ENCODE measurements at places on chromosomes 5 and 9. TPM values are rescaled to one million over a fixed set of nuclear protein-coding genes. Genes with fewer than 3 reads are reported as not detected.

OTP gene
- not detected for total RNA-seq

PLCXD3 gene
- 0.80 TPM for total RNA-seq

OR1Q1 gene
- total RNA-seq = not detected

DNA sequence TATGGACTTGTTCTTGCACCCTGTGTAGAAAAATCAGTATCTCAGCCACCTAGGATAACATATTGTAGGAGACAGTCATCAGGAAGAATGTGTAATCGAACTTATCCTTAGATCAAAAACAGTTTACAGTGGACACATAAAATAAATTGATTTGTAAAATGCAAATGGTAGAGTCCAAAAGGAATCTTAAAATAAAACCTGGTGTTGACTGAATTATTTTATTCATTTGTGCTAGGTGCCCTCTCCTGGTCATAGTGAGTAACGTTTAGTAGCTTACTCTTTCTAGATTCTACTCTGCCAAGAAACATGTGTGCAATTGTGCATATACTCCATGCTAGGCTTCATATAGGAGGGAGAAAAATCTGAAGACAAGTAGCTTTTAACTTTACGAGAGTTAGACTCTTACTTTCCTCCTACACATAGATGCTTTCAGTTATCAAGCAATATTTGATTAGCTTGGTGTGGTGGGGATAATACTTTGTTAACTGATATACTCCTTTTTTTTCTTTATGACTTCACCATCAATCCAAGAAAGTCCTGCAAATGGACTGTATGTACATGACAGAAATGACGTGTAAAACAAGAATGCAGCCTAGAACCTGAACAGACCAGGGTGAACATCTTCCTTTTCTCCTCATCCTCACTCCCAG lies 23.7 kb upstream of the LOX start:
- DNase-seq = no peak
- no peaks in the 10 kb centered on the region for H3K27me3 ChIP-seq
- H3K4me3 ChIP-seq = no peak overlapping the region
- H3K4me1 ChIP-seq = no peaks in the 10 kb centered on the region

- no peak overlapping the region for H3K4me3 ChIP-seq
- H3K27me3 ChIP-seq = no peaks in the 10 kb centered on the region
Observed at GRCh38 chr5:117473165-117473564, 898.5 kb upstream of the SEMA6A start.

TIMD4 gene
- 2.8 TPM for total RNA-seq

CTSV gene
- 4.8 TPM for total RNA-seq

GRCh38 chr9:27945386-27945785 lies 372.1 kb upstream of the C9orf72 start:
- no peaks in the 10 kb centered on the region for H3K36me3 ChIP-seq
- H3K4me1 ChIP-seq = no peaks in the 10 kb centered on the region
- H3K4me3 ChIP-seq = no peak overlapping the region

P4HA2 gene
- 53.7 TPM for total RNA-seq

LMAN2 gene
- 185 TPM for total RNA-seq

SLC45A2 gene
- not detected for total RNA-seq

DNA sequence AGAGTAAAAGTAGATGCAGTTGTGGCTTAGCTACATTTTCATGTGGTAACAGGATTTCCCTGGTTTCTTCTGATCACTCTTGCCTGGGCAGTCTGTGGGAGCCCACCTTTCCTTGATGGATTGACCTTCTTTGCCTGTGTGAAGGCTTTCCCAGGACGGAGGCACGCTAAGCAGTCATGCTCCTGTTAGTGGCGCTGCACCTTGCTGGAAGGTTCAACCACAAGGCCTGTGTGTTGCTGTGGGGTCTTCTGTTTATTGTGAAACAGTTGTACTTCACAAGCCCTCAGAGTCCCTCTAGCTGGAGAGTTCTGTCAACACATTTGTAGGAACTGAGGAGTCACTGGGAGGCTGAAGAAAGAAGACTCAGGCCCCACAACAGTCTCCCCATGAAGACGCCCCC lies 402.0 kb downstream of the IRX1 start:
- H3K4me1 ChIP-seq = no peaks in the 10 kb centered on the region
- H3K27me3 ChIP-seq = no peaks in the 10 kb centered on the region
- H3K4me3 ChIP-seq = no peak overlapping the region
- no peaks in the 10 kb centered on the region for H3K36me3 ChIP-seq
- no peak overlapping the region for H3K27ac ChIP-seq

LNPEP gene
- total RNA-seq = 23.7 TPM

- no peaks in the 10 kb centered on the region for H3K36me3 ChIP-seq
- no peaks in the 10 kb centered on the region for H3K27me3 ChIP-seq
- H3K4me3 ChIP-seq = no peak overlapping the region
- DNase-seq = no peak
- H3K27ac ChIP-seq = no peak overlapping the region
- H3K4me1 ChIP-seq = no peaks in the 10 kb centered on the region
Observed at GRCh38 chr9:68914751-68915150, 99.2 kb downstream of the PRKACG start.
